Hematopoietic multipotent progenitor cell treated with erythropoietin and hydrocortisone succinate and interleukin-3 and kit ligand, for 8 days (in vitro differentiated cells): ENCODE measurements at places on chromosomes 12 and 14.

DNA sequence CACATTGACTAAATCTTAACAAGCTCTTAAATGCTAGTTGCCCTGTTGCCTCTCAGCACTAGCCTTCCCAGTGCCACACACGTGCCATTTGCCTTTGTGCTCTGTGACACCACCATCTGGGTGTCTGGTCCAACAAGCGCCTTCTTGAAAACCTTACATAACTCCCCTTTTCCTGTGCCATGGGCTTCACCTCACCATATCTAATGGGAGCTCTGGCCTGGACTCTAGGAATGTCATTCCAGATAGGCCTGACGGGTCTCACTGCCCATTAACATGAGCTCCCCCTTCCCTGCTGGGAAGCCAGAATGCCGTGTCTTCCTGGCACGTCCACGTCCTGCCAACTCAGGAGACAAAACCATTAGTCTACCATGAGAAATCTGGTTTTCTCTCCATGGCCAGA is 24.4 kb downstream of the SSPN start:
- DNase-seq, result no peak

GRCh38 chr12:34291001-34291400 is 268.7 kb downstream of the ALG10 start:
- no peak for DNase-seq

GRCh38 chr14:70934502-70935134 is 27.4 kb downstream of the PCNX1 start:
- DNase-seq, result no peak

DNA sequence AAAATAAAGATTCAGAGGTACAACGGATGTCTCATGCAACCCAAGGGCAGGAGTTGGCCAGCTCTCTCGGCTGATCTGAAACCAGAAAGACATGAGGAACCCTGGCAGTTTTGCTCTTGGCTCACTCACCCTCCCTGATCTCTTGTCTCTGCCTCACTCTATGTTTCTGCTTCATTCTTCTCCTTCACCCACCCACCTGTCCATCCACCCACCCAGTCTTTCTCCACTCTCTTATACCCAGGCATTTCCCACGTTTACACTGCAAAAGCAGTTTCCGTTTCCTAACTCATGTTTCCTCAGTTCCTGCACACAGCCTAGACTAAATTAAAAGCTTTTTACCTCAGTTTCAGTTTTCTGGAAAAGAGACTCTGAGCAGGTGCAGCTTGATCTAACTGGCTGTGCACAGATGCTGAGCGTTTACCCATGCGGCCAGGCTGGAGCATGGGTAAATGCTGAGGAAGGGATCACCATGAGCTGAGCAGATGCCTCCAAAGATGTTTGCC is 157.6 kb downstream of the PRKCH start:
- no peak for DNase-seq

GRCh38 chr14:96501217-96501739 is 904 bp upstream of the PAPOLA start:
- no peak for DNase-seq

GRCh38 chr14:66758031-66758613 is 250.2 kb downstream of the GPHN start:
- no peak for DNase-seq

DNA sequence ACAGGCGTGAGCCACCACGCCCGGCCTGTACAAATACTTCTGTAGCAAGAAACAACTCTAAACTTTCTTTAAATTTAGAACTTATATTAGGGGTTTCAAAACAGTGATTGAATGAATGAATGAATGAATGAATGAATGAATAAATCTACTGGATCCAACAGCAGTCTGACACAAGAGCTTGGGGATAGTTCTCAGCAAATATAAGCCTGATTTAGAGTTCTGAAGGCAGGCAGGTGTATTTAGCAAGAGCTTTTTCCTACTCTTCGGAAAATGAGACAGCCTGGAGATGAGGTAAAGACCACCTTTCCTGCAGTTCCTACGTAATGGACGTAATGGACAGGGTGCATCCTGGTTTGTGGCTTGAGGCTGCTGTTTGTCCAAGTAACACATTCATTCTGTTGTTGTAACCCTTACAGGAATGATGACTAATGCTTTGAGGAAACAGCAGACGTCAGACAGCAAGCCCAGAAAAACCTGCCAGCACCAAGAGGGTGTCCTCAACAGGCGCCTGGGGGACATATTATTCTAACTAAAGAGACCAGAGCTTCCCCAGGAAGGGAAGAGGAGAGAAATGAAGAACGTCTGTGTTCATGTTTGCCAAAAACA is 277.4 kb upstream of the SOX5 start:
- DNase-seq, result no peak

- no peak for DNase-seq
Measured at GRCh38 chr12:43357141-43357540, 194.9 kb downstream of the ADAMTS20 start.

- no peak for DNase-seq
Measured at GRCh38 chr14:28742171-28742846, 24.3 kb upstream of the FOXG1 start.

- DNase-seq, result no peak
Measured at GRCh38 chr14:50675597-50675996, 7.5 kb upstream of the SAV1 start.

DNA sequence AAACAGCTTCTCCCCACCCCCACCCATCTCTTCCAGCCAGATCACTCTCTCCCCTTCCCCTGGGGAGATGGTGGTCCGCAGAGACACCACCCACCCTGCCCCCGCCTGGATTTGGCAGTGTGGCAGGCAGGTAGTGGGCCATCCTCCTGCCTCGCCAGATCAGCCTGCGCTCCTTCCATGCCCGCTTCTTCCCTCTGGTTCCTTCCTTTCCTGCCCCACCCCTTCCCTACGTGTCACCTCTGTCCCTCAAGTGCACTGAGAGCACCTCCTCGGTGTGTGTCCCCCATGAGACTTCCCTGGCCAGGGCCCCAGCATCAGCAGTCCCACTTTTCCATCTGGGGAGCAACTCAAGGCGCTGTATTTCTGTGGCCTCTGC is 632 bp downstream of the NYNRIN start:
- no peak for DNase-seq

- peak; percentile 35 for DNase-seq
Measured at GRCh38 chr14:56555921-56556570, 23.6 kb upstream of the TMEM260 start.

GRCh38 chr12:76337583-76337982 is 10.6 kb downstream of the BBS10 start:
- DNase-seq, result no peak

DNA sequence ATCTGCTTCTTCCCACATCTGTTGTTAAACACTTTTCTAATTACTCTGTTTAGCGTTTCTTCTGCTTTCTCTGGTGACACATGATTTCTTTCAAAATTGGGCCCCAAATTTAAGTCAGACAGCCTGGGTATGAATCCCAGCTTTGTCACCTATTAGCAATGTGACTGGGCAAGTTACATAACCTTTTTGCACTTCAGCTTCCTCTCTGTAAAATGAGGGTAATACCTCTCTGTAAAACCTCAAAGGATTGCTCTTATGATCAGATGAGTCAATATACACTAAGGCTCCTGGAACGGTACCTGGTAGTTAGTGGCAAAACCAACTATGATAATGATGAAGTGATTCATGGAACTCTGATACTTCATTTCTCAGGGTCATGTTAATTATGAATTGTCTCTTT is 33.0 kb downstream of the E2F7 start:
- no peak for DNase-seq

DNA sequence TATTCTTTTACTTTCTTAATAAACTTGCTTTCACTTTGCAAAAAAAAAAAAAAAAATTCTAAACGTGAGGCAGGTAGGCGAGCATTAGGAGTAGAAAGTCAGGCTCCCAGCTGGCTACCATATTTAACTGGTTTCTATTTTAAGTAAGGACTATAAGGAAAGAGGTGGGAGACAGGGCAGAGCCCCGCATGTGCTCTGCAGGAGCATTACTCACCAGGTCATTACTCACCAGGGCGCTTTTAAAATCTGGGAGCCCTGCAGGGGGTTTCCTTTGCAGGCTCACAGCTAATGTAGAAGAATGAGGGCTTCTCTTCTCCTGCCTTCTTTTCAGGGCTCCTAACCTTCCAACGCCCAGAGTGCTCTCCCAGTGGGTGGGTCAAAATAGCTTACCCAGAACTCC is 14.0 kb upstream of the DPF3 start:
- no peak for DNase-seq

- no peak for DNase-seq
Measured at GRCh38 chr12:67991158-67991557, 1.9 kb downstream of the IFNG-AS1 start.

- DNase-seq, result no peak
Measured at GRCh38 chr14:28243600-28243999, 523.0 kb upstream of the FOXG1 start.

- peak; percentile 36 for DNase-seq
Measured at GRCh38 chr14:79011091-79011919, 841.1 kb downstream of the NRXN3 start.

GRCh38 chr12:104475271-104475670 is 18.5 kb downstream of the CHST11 start:
- no peak for DNase-seq

GRCh38 chr12:75990189-75990912 is 41.2 kb downstream of the PHLDA1 start:
- no peak for DNase-seq

GRCh38 chr12:76784600-76785051 is 20.7 kb downstream of the ZDHHC17 start:
- no peak for DNase-seq

DNA sequence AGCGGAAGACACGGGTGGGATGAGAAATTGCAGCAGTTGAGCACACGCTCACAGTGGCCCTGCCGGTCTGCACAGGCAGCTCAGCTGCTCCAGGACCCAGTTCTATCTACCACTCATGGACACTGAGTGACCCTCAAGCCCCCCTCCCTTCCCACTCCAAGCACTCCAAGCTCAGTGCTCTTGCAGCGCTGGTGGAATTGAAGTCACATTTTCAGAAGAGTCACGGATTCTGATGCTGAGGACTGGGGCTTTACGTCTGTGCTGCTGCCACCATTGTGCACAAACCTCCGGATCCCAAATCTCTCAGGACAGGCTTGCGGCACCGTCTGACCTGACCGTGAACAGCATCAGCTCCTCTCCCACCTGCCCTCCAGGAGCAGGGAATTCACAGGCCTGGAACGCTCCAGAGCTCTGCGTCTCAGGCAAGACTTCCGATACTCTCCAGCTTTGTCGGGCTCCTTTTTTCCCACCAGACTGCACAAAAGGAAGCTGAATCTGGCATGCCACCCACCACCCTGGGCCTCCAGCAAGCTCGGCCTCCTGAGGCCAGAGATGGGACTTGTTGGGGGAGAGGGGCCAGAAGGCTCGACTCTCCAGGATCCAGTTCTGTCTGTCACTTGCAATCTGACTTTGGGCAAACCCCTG is 213.1 kb upstream of the RTL1 start:
- no peak for DNase-seq
